ENCODE measurements at places on chromosomes 16 and 17.

DNA sequence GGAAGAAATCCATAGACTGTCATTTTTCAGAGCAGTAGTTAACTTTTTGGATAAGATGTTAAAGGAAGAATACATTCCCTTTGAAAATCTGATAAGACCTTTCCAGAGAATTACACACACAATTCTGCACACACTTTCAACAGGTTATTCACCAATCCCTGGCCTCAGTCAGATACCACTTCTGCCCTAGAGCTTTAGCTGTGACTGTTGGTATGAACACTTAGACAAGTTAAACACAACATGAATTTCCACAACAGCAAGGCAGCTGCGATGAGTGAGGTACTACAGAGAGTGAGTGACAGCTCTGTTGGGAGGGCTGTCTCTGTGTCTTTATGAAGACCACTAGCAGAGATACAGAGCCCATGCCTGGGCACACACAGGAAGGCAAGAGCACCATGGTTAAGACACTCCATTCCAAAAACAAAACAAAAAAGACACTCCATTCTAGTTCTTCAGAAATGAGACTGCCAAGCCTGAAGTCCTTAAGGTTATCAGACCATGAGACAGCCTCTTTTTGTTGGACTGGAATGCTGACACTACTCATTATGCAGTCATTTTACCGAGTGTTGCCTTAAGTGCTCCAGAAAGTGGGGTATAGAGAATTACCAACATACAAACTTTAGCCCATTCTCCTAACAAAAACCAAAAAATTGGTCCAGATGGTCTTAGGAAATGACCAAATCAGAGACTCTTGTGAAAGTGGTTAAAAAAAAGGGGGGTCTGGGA lies 42.4 kb downstream of the TOM1L2 start:
- DNase-seq = no peak

DNA sequence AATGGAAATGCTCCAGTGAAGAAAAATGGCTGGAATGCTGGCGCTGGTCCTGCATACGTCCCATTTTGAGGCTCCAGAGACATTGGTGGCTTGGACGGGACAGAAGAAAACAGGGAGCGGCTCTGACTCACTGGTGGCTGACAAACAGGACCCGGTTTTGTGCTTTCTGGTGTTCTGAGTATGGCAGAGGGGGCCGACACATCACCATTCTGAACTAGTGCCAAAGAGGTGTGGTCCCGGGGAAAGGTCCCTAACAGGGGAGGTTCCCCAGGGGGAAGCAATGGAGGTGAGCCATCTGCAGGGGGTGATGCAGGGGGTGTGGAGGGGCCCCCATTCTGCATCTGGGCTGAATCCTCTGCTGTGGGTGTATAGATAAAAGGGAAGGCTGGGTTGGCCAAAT lies 8.3 kb downstream of the ANKRD40 start:
- DNase-seq = no peak

DNA sequence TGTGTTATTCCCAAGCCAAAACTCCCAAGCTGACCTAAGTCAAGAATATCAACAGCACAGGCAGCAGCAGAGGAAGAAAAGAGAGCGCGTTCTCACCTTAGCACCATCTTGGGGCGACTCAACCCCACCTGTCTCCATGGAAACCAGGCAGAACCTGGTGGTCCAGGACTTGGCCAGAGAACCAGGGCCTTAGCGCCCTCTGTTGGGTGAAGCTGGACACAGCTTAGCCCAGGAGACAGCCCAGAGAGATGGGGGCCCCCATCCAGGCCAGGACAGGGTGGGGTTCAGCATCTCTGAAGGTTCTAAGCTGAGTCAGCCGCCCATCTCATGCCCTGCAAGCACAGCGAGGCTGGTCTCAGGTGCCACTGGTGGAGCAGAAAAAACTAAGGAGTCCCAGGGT lies 60.1 kb upstream of the TMEM132E start:
- DNase-seq = peak; percentile 12

- no peak for DNase-seq
Observed at GRCh38 chr16:86569701-86570447, 3.2 kb downstream of the FOXC2 start.

GRCh38 chr17:48416971-48417370 lies 13.0 kb downstream of the SKAP1 start:
- no peak for DNase-seq

All from AML-193 (cell line).